ENCODE measurements at places on chromosomes 16 and 17.
A peak's percentile ranks its signal among the peaks of the same experiment; 100 is the strongest.

GRCh38 chr17:75478508-75478907 is 22.1 kb downstream of the TMEM94 start:
- DNase-seq = no peak

DNA sequence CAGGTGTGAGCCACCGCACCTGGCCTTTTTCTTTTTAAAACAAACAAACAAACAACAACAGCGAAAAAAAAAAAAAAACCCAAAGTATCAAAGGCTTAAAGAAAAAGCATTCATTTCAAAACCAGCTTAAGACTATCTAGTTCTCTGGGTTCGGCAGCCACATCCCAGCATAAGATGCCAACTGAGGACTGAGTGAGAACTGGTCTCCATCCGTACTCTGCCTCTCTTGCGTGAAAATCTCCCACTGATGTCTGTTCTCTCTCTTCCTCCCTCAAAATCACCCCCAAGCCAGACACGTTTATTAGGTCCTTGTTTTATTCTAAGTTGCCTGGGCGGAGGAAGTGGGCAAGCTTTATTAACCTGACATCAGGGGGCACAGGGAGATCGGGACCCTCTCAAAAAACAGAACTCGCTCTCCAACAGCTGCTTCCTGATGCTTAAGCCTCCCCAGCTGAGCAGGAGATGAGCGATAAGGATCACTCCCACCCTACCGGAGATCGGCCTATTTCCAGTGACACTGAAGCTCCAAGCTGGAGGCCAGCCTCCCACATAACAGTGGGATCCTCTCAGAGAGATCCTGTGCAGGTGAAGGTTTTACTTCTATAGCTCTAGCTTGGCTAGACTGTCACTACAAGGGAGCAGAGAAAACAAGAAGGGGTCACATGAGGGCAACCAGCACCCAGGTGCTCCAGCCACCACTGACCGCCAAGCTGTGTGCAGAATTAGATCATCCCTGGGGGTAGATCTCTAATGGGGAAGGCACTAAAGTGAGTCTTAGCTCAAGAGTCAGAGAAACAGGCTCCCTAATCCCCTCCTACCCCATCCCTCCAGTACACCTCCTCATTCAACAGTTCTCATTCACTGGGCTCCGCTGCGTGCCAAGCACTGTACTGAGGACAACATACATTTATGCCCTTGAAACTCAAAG is 13.6 kb downstream of the CDC42EP4 start:
- no peak for DNase-seq

- DNase-seq = no peak
Measured at GRCh38 chr16:81649561-81650184, 129.4 kb upstream of the PLCG2 start.

DNA sequence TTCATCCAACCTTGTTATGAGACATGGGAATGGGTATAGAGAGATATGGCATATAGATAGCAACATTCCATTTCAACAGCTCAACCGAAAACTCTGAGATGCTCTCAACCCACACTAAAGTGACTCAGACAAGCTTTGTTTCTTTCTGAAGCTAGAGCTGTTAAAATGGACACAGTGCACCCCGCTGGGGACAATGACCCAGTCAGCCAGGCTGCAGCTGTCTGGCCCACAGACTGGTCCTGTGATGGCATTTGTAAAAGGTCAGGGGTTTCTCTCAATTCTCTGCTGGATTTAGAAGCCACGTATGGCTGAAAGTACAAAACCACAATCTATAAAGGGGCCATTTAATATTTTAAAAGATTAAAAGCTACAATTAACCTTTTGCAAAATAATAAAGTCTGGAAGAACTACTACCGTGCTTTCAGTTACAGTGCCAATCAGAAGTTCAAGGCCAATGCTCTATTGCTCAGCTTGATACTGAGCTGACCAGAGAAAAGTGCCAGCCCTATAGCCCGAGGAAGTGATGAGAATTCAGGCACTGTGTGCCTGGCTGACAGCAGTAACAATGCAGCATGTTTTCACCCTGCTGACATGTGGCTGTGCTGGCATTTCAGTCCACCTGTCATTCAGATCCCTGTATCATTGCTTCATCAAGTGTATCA is 60.2 kb downstream of the TEX2 start:
- DNase-seq = no peak

DNA sequence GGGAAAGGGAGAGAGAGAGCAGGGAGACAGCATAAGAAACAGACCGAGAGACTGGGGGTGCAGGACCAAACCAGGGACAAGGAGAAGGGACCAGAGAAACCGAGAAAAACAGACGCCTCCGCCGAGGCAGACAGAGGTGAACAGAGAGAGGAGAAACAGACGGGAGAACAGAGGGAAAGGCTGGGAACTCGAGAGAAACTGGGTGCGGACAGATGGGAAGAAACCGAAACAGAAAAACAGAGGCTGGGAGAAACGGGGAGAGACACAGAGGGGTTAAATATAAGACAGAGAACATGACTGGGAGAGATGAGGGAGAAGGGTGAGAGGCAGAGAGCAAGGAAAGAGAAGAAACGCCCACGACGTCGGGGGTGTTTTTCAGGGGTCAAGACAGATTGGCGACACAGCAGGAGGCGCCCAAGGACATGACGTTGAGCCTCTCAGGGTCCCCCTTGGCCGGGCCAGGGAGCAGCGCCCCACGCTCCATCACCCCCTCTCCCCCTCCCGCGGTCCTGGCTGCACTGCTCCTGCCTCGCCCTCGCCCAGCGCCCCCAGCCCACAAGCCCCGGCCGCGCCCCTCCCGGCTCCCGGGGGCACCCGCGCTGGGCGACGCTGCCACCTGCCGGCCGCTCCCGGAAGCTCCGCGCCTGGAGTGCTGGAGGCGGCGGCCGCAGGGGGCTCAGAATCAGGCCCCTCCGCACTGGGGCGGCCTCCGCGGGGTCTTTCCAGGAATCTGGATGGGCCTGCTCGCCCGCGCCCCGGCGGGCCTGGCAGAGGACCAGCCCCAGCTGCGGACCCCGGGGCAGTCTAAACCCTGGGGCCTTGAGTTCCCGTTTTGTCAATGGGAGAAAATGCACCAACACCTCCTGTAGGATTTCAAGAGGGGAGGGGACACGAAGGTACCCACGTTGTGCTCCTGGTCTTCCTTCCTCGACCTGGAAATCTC is 1.3 kb upstream of the TMEM92 start:
- DNase-seq = peak; percentile 50

GRCh38 chr16:87358696-87359095 is 24.9 kb downstream of the FBXO31 start:
- no peak for DNase-seq

DNA sequence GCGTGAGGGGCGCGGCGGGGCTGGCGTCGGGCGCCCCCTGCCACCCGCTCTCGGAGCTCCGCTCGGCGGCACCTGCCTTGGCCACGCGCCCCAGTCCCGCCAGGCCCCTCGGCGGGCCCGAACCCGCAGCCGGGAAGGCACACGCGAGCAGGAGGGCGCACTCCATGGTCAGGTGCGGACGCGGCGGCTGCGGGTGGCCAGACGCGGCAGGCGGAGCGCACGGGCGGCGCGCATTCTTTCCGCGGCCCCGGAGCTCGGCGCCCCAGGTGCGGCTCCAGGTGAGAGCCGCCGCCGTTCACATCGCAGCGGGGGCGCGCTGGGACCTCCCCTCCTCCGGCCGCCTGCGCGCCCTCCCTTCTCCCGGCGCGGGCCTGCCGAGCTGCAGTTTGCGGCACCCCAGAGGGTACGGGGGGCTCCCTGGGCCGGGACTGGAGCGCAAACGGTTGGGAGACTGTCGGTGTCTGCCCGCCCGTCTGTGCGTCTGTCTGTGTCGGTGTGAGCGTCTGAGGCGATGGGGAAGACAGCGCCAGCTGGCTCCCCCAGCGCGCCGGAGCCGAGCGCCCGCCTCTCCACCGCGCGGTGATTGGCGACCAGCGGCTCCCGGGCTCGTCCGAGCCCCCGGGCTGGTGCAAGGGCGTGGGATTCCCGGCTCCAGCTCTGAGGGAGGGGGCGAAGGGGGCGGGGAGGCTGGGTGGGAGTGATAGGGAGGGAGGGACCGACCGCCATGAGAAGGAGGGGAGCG is at the start of gene ADAMTS18:
Gene ADAMTS18, minus strand, starts transcription at position 505 of the 742 bp plus-strand sequence. Its CDS starts 339 bp downstream, at position 166.
- DNase-seq = no peak

GRCh38 chr17:13418891-13419290 is 182.8 kb downstream of the HS3ST3A1 start:
- DNase-seq = no peak

DNA sequence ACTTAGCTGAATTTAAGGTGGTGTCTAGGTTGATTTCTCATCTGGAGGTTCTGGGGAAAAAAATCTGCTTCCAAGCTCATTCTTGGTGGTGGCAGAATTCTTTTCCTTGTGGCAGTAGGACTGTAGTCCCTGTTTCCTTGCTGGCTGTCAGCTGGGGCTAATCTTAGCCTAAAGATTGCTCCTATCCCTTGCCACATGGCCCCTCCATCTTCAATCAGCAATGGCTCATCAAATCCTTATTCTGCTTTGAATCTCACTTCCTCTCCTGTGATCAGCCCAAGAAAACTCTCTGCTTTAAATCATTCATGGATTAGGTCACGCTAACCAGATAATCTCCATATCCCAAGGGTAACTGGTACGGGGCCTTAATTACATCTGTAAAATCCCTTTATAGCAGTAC is 6.6 kb downstream of the FAM20A start:
- no peak for DNase-seq

- no peak for DNase-seq
Measured at GRCh38 chr16:53864819-53865493, 161.0 kb downstream of the FTO start.

- no peak for DNase-seq
Measured at GRCh38 chr16:59400830-59401229, 666.7 kb upstream of the GOT2 start.

DNA sequence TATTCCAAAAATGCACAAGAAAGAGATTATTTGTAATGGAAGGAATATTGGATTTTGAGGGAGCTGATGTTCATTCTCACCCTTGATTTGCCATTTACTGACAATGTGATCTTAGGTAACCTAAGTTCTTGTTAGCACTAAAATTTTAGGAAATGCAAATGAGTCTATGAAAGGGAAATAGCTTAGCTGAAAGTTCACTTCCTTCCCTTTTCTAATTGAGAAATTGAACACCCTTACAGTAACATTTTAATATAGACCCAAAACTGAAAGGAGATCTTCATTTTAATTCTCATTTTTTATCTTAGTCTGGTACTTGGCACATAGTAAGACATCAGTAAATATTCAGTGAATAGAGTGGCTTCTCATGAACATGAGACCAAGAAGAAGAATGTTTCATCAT is 10.9 kb upstream of the WSB1 start:
- no peak for DNase-seq

- DNase-seq = no peak
Measured at GRCh38 chr16:3952737-3953131, 72.2 kb upstream of the CREBBP start.

- DNase-seq = no peak
Measured at GRCh38 chr17:199191-199604, 17.7 kb upstream of the DOC2B start.

- DNase-seq = no peak
Measured at GRCh38 chr17:78596871-78597764, 19.9 kb upstream of the DNAH17 start.

DNA sequence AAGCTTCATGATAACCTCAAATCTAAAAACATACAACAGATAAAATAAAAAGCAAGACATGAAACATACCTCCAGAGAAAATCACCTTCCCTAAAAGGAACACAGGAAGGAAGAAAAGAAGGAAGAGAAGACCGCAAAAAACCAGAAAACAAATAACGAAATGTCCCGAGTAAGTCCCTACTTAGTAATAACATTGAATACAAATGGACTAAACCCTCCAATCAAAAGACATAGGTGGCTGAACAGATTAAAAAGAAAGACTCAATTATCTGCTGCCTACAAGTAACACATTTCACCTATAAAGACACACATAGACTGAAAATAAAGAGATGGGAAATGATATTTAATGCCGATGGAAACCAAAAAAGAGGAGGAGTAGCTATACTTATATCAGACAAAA is 6.2 kb downstream of the FBXO39 start:
- DNase-seq = no peak

DNA sequence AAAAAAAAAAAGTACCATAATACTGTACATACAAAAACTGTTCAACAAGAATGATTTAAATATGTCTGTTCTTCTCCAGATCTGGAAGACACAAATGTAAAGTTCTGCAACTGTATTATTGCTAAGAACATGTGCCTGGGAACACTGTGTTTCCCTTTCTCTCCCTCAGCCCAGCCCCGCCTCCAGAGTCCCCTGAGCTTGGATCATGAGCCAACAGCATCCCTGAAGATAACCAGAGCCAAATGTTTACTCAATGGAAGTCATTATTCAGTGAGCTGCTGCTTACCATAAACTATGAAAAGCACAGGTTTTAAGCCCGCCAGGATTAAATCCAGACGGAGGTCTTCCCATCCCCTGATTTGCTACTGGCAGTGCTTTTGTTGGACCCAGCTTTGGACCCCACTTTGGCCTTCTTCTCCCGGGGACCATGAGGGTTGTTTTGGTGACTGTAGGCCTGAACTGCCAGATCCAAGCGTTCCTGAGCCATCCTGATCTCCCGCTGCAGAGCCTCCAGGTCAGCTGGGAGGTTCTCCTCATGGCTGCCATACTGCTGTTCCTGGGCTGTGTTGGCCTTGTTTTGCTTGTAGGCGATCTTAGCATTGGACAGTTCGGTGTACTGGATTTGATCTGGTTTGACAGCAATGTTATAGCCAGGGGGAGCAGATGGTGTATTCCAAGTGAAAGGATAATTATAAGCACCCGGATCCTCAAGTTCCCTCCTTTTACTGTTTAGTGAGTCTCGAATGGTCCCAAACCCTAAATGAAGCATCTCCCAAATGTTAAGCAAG is 25.6 kb downstream of the GJC1 start:
- DNase-seq = no peak

GRCh38 chr17:1312261-1312870 is 32.9 kb downstream of the TRARG1 start:
- no peak for DNase-seq

GRCh38 chr16:11263737-11264136 is 5.4 kb downstream of the TNP2 start:
- DNase-seq = peak; percentile 58

GRCh38 chr17:62062302-62062701 is 2.8 kb downstream of the MED13 start:
- DNase-seq = no peak

DNA sequence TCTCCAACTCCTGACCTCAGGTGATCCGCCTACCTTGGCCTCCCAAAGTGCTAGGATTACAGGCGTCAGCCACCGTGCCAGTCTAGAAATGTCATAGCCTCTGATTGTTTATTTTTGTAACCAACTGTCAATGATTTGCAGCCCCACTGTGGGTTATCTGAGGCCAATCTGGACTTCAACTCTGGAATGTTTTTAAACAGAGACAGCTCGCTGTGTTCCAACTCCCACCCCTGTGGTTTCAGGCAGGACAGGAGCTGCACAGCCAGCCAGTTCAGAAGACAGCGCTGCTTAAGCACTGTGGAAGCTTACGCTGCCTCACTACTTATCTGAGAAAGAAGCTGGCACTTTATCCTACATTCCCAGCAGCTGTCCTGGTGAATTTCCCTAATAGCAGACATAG is 19.5 kb downstream of the MRM3 start:
- DNase-seq = no peak

- DNase-seq = no peak
Measured at GRCh38 chr17:76700270-76700616, 10.5 kb downstream of the MXRA7 start.

Data from activated T-cell treated with anti-CD3 and anti-CD28 coated beads for 48 hours (primary cell).